ENCODE measurements at places on chromosomes 1 and 21. TPM values are rescaled to one million over a fixed set of nuclear protein-coding genes. Genes with fewer than 3 reads are reported as not detected.

- H3K4me3 ChIP-seq: no peak overlapping the region
- no peaks in the 10 kb centered on the region for H3K36me3 ChIP-seq
- no peak overlapping the region for H3K27ac ChIP-seq
- H3K27me3 ChIP-seq: no peaks in the 10 kb centered on the region
Measured at GRCh38 chr21:44836666-44837471, 19.0 kb upstream of the SUMO3 start.

DNA sequence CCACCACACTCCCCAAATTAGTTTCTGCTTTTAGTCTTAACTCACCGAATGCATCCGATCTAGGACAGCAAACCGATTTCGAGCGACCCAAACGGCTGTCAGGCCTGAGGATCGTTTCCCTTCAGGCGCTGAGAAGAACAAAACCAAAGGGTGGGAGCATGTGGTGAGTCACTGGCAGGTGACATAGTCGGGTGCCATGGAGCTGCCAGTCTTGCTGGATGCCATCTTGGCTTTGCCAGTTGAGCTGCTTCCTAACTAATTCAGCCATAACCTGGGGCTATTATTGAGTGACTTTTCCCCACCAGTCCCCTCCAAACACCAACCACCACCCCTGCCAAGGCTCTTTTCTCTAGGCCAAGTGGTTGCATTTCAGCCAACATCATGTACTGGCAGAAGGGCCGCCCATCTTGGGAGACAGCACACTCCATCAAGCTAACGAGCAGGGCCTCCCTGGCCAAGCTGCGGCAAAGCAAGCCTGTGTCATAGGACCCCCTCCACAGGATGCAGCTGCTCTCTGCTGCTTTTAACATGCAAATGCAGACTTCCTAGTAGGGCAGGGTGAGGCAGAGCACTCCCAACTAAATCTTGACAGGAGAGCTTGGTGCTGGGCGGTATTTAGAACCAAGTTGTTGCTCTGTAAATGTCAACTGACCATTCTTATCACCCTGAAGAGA lies 22.3 kb upstream of the PEX19 start:
- H3K36me3 ChIP-seq: peaks cover 100% of the 10 kb centered on the region
- no peak overlapping the region for H3K4me3 ChIP-seq
- H3K27ac ChIP-seq: no peak overlapping the region
- no peak for DNase-seq

GRCh38 chr1:223783676-223784075 lies 62.1 kb downstream of the TP53BP2 start:
- H3K36me3 ChIP-seq: peaks cover 97% of the 10 kb centered on the region
- H3K27me3 ChIP-seq: no peaks in the 10 kb centered on the region

GRCh38 chr1:38941527-38942019 lies at the start of gene RHBDL2:
Gene RHBDL2 (minus strand): TSS chr1:38941830. CDS start chr1:38919212, 22,618 bp downstream.
- H3K4me1 ChIP-seq: peaks cover 7% of the 10 kb centered on the region
- H3K27ac ChIP-seq: no peak within 1 kb of the TSS
- peak within 1 kb of the TSS; percentile 5 for H3K4me3 ChIP-seq
- no peaks in the 10 kb centered on the region for H3K27me3 ChIP-seq
- DNase-seq: peak; percentile 72
- H3K36me3 ChIP-seq: no peaks in the 10 kb centered on the region

Gene PODN
- 11.4 TPM for polyA plus RNA-seq

- H3K36me3 ChIP-seq: no peaks in the 10 kb centered on the region
- no peak overlapping the region for H3K4me3 ChIP-seq
Measured at GRCh38 chr1:40338745-40339419, 21.8 kb upstream of the COL9A2 start.

- no peak overlapping the region for H3K27ac ChIP-seq
- no peak for DNase-seq
- no peak overlapping the region for H3K4me3 ChIP-seq
- no peaks in the 10 kb centered on the region for H3K36me3 ChIP-seq
Measured at GRCh38 chr1:72662918-72663317, 380.6 kb upstream of the NEGR1 start.

- H3K27ac ChIP-seq: no peak overlapping the region
- peaks cover 4% of the 10 kb centered on the region for H3K27me3 ChIP-seq
- peaks cover 9% of the 10 kb centered on the region for H3K4me1 ChIP-seq
Measured at GRCh38 chr1:53369034-53369750, 41.3 kb upstream of the LRP8 start.

- H3K4me3 ChIP-seq: no peak overlapping the region
- H3K4me1 ChIP-seq: peaks cover 6% of the 10 kb centered on the region
- no peaks in the 10 kb centered on the region for H3K27me3 ChIP-seq
- H3K36me3 ChIP-seq: no peaks in the 10 kb centered on the region
- no peak overlapping the region for H3K27ac ChIP-seq
- no peak for DNase-seq
Measured at GRCh38 chr1:117820096-117820495, 109.3 kb downstream of the GDAP2 start.

Gene IL20
- not detected for polyA plus RNA-seq

Gene OR2T33
- polyA plus RNA-seq: not detected

Gene GBP7
- polyA plus RNA-seq: not detected

GRCh38 chr1:59241909-59242308 lies 55.0 kb upstream of the FGGY start:
- DNase-seq: no peak
- H3K27ac ChIP-seq: no peak overlapping the region
- no peaks in the 10 kb centered on the region for H3K4me1 ChIP-seq
- no peak overlapping the region for H3K4me3 ChIP-seq

DNA sequence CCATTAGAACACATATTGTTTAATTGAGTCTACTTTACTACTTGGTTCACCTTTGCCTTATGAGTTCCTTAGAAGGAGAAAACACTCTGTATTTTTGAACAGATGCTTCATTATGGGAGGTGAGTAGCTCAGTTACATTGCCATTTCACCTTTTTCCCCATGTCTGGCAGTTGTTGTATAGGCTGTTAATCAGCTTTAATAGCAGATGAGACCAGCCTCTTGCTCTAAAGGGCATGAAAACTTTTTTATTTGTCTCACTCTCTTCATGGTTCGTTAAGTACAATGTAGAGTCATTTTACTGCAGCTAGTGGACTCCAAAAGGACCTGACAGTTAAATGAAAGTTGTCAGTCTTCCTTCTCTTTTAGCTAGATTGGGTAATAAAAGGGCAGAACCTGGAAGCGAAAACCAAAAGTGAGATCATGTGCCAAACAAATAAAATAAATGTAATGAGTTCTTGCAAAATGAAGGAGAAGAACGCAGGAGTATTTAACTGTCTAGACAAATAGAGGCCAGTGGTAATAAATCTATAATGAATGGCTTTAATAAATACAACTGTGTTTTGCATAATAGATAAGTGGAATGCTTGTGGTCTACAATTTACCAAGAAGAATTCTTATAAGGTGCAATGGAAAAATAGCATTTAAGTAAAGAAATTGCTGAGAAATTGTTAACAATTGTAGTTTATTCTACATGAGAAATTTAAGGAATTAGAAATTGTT lies 180.0 kb upstream of the NEGR1 start:
- H3K4me3 ChIP-seq: no peak overlapping the region
- no peak for DNase-seq
- H3K4me1 ChIP-seq: no peaks in the 10 kb centered on the region

GRCh38 chr1:224482619-224483018 lies 48.0 kb upstream of the WDR26 start:
- H3K4me1 ChIP-seq: no peaks in the 10 kb centered on the region
- no peaks in the 10 kb centered on the region for H3K27me3 ChIP-seq
- no peaks in the 10 kb centered on the region for H3K36me3 ChIP-seq

DNA sequence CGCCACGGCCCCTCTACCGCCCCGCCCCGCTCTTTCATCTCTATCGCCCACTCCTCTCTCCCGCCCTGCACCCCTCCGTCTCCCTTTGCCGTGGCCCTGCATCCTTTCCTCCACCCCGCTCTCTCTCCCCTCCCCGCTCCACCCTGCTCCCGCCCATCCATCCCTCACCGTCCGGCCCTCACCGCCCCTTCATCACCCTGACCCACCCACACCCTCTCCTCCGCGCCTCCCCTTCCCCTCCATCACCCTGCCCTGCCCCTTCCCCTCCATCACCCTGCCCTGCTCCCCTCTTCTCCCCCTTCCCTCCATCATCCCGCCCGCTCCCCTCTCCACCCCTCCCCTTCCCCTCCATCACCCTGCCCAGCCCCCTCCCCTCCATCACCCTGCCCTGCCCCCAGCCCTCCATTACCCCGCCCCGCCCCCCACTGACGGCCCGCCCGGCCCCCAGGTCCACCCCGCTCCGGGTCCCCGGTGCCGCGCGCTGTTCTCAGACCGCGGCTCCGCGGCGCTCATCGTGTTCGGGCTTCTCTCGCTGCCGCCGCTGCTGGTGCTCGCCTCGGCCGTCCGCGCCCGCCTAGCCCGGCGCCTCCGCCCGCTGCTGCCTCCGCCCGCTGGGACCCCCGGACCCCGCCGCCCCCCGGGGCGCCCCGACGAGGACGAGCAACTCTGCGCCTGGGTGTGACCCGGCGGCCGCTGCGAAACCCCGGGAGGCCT lies 6.2 kb upstream of the ANKRD65 start:
- H3K36me3 ChIP-seq: no peaks in the 10 kb centered on the region
- no peak overlapping the region for H3K27ac ChIP-seq
- H3K27me3 ChIP-seq: no peaks in the 10 kb centered on the region
- H3K4me1 ChIP-seq: peaks cover 37% of the 10 kb centered on the region
- H3K4me3 ChIP-seq: peak overlapping the region; percentile 42
- DNase-seq: peak; percentile 53

Gene ADCY10
- polyA plus RNA-seq: 0.15 TPM

- H3K4me3 ChIP-seq: peak within 1 kb of the TSS; percentile 63
- peak within 1 kb of the TSS; percentile 40 for H3K27ac ChIP-seq
- H3K4me1 ChIP-seq: peaks cover 20% of the 10 kb centered on the region
- peak; percentile 71 for DNase-seq
- H3K36me3 ChIP-seq: no peaks in the 10 kb centered on the region
- H3K27me3 ChIP-seq: no peaks in the 10 kb centered on the region
Measured at GRCh38 chr1:44842862-44843655, at the start of gene PTCH2. Gene PTCH2 (minus strand): TSS chr1:44843253. CDS start chr1:44842932, 321 bp downstream.

Gene AIRE
- polyA plus RNA-seq: not detected

DNA sequence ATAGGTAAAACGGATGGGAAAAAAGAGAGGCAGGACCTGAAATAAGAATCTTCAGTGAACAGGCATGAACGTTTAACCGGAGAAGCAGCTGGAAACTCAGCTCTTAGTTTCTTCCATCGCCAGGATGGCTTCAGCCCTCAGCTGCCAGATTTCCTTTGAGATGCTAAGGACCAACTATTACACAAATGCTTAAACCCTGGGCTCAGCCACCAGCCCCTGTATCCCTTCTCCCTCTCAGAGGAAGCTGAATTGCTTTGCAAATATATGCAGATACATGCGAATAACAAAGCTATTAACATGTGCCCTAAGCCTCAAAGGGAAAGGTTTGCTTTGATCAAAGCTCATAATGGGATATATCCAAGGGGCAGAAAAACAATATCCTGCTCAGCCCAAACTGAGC lies 515.1 kb downstream of the OMA1 start:
- no peaks in the 10 kb centered on the region for H3K4me1 ChIP-seq
- no peak for DNase-seq
- no peaks in the 10 kb centered on the region for H3K36me3 ChIP-seq
- no peak overlapping the region for H3K27ac ChIP-seq

DNA sequence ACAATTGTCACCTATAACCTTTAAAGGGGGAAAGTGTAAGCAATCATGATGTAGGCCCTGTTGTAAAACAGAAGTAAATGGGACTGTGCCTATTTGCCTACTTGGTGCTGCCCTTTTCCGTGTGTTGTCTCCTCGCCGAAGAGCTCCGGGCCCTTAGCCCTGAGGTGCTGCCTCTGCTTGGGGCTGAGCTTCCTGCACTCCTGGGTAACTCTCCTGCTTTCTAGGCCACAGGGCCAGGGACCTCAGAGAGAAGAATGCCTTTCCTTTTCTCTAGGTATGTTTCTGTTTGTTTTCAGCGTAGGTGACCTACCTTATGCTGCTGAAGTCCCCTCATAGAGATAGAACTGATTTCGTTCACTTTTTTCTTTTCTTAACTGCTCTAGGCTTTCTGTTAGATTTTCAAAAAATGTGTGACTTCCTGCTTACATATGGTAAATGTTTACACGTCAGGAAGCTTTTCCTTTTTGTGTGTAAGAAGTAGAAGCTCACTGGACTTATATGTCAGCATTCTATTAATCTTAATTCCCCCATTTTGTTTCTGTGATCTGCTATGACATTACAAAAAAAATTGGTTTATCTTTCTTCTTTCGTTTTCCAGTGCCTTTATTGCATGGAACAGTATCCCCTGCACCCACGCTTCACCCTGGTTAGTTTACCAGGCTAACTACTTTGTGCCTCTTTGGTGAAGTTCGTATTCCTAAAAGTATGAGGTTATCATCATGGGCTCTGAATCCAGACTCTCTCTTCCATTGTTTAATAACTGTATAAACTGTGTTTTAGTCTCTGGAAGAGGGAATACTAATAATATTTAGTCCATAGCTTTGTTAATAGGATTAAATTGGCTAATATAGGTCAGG lies 61.7 kb downstream of the ITSN1 start:
- H3K27me3 ChIP-seq: no peaks in the 10 kb centered on the region
- H3K27ac ChIP-seq: peak overlapping the region; percentile 47
- no peak for DNase-seq
- H3K4me1 ChIP-seq: peaks cover 15% of the 10 kb centered on the region
- no peaks in the 10 kb centered on the region for H3K36me3 ChIP-seq
- no peak overlapping the region for H3K4me3 ChIP-seq

Gene MIXL1
- polyA plus RNA-seq: 0.01 TPM

Gene PWP2
- 5.4 TPM for polyA plus RNA-seq

GRCh38 chr1:113517983-113518382 lies 127.7 kb downstream of the MAGI3 start:
- no peak overlapping the region for H3K4me3 ChIP-seq
- H3K27me3 ChIP-seq: no peaks in the 10 kb centered on the region
- peaks cover 5% of the 10 kb centered on the region for H3K4me1 ChIP-seq
- H3K36me3 ChIP-seq: no peaks in the 10 kb centered on the region
- DNase-seq: no peak
- H3K27ac ChIP-seq: no peak overlapping the region

- H3K4me1 ChIP-seq: no peaks in the 10 kb centered on the region
- no peak overlapping the region for H3K4me3 ChIP-seq
- peaks cover 16% of the 10 kb centered on the region for H3K27me3 ChIP-seq
- H3K36me3 ChIP-seq: no peaks in the 10 kb centered on the region
- H3K27ac ChIP-seq: no peak overlapping the region
- DNase-seq: no peak
Measured at GRCh38 chr1:36516372-36517010, 33.8 kb upstream of the CSF3R start.

- no peak overlapping the region for H3K27ac ChIP-seq
- no peak for DNase-seq
- H3K36me3 ChIP-seq: no peaks in the 10 kb centered on the region
Measured at GRCh38 chr1:107877745-107878144, 87.2 kb downstream of the VAV3 start.

Gene LRRC8B
- polyA plus RNA-seq: 1.7 TPM

GRCh38 chr21:35573472-35574374 lies 486.6 kb downstream of the SETD4 start:
- no peaks in the 10 kb centered on the region for H3K27me3 ChIP-seq
- no peaks in the 10 kb centered on the region for H3K4me1 ChIP-seq
- no peak overlapping the region for H3K27ac ChIP-seq

- H3K4me3 ChIP-seq: no peak overlapping the region
- DNase-seq: no peak
- no peaks in the 10 kb centered on the region for H3K36me3 ChIP-seq
- H3K27me3 ChIP-seq: no peaks in the 10 kb centered on the region
Measured at GRCh38 chr1:19512545-19512944, 27.2 kb upstream of the CAPZB start.

All from heart right ventricle (tissue), 16 donors.